ENCODE measurements at places on chromosomes 6 and 20. TPM values are rescaled to one million over a fixed set of nuclear protein-coding genes. Genes with fewer than 3 reads are reported as not detected.
A peak's percentile ranks its signal among the peaks of the same experiment; 100 is the strongest.

DNA sequence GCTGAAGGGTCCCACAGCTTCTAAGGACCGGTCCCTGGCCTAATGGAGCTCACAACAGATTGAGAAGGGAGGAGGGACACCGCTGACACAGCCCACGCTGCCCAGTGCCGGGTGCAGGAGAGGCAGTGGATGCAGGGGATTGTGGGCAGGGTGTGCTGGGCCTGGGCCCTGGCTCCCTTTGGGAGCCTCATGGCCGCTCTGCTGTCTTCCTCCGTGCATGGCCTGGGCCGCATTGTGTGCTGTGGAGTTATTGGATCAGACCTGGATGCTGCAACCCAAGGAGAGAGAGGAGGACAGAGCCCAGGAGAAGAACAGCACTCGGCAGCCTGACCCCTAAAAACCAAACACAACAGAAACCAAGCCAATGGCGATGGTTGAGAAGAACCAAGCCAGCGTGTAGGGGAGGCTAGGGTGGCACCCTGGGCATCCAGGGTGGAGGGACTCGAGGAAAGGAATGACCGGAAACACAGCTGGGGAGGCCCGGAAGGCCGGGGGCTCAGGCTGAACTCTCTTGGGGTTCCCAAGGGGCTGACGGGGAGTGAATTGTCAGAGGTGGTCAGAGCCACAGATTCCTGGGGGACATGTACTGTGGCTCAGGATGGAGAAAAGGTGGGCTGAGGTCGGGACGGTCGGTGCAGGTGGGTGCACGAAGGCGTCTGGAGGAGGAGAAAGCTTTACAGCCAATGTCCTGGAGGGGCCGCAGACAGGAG lies 41.0 kb downstream of the ERMARD start:
- H3K36me3 ChIP-seq, result no peaks in the 10 kb centered on the region
- H3K4me3 ChIP-seq, result no peak overlapping the region

- H3K4me3 ChIP-seq, result no peak overlapping the region
- no peaks in the 10 kb centered on the region for H3K4me1 ChIP-seq
- no peaks in the 10 kb centered on the region for H3K36me3 ChIP-seq
- DNase-seq, result no peak
- H3K27me3 ChIP-seq, result no peaks in the 10 kb centered on the region
These were observed 7.9 kb upstream of the EEF1E1 start for GRCh38 chr6:8110117-8110721.

DNA sequence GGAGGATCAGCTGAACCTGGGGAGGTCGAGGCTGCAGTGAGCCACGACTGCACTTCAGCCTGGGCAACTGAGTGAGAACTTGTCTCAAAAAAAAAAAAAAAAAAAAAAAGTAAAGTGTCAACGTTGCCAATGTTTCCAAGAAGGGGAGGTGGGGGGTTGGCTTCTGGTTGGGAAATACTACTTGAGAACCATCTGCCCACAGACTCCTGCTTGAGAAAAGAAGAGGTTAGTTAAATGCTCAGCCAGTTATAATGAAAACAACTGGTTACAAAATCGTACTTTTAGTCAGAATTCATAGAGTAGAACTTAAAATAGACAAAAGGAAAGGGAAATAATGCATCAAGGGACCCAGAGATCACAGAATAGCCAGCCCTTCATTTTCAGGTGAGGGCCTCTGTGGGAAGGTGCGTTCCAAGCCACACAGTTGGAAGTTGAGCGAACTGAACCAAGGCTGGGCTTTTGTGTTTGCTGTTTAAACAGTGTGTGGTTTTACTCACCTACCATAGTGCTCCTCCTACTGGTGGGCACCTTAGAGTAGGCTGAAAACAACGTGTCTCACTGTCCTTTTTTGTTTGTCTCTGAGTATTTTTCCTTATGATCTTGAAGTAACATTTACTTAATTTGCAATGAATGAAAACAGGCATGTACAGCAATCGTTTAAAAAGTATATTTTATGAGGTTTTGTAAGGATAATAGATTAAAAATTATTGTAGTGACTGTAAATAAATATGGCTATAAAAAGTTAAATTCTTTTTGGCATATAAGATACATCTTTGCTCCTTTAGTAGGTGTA lies 200.7 kb downstream of the BCAS1 start:
- H3K4me1 ChIP-seq, result peaks cover 86% of the 10 kb centered on the region
- no peaks in the 10 kb centered on the region for H3K27me3 ChIP-seq
- no peak overlapping the region for H3K4me3 ChIP-seq
- no peak overlapping the region for H3K27ac ChIP-seq
- no peaks in the 10 kb centered on the region for H3K36me3 ChIP-seq
- peak; percentile 78 for DNase-seq

DNA sequence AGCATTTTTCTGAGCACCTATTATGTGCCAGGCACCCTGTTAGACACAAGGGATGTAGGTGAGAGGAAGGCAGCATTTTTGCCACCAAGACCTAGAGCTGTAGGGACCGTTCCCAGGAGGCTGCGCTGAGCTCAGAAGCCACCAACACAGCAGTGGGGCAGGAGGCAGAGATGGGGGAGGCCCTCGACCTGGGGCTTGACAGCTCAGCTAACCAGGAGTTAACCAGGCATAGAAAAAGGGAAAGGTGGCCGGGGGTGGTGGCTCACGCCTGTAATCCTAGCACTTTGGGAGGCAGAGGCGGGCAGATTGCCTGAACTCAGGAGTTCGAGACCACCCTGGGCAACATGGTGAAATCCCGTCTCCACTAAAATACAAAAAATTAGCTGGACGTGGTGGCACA lies 29.5 kb downstream of the KIF25 start:
- no peak overlapping the region for H3K27ac ChIP-seq
- no peak for DNase-seq
- H3K4me3 ChIP-seq, result no peak overlapping the region
- no peaks in the 10 kb centered on the region for H3K4me1 ChIP-seq
- H3K36me3 ChIP-seq, result no peaks in the 10 kb centered on the region

- no peaks in the 10 kb centered on the region for H3K36me3 ChIP-seq
- no peaks in the 10 kb centered on the region for H3K4me1 ChIP-seq
- no peak overlapping the region for H3K4me3 ChIP-seq
- DNase-seq, result no peak
- H3K27me3 ChIP-seq, result no peaks in the 10 kb centered on the region
These were observed 650.7 kb downstream of the KIF16B start for GRCh38 chr20:15922556-15922955.

DNA sequence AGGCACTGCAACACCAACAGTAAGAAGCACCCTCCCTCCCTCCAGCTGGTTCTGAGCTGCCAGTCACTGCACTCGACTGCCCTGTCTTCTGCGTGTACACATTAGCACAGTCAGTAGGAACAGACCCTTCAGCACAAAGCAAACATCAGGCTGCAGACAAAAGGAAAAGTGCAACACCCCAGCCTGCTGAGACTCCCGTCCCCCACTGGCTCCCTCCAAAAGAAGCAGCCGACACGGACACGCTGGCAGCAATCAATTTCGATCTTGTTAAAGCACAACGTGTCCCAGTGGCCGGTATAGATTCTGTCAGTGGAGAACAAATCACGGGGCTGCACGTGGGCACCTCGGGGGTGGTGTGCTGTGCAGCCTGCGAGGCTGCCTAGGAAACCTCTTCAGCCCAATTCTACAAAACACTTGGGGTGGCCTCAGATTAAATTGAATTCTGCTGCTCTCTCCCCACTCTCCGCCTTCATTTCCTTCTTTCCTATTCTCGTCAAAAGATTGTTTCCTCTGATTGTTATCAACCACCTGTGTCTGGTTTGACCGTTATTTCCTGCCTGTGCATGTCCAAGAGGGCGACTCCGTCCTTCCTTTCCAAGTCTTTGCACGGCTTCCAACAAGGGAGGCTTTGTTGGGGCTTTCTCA lies 38.7 kb downstream of the TRAF3IP2 start:
- no peak overlapping the region for H3K4me3 ChIP-seq
- no peak overlapping the region for H3K27ac ChIP-seq
- peaks cover 10% of the 10 kb centered on the region for H3K36me3 ChIP-seq
- DNase-seq, result no peak
- no peaks in the 10 kb centered on the region for H3K27me3 ChIP-seq
- H3K4me1 ChIP-seq, result peaks cover 22% of the 10 kb centered on the region

GRCh38 chr6:51617751-51618150 lies 469.7 kb downstream of the PKHD1 start:
- DNase-seq, result no peak
- H3K4me3 ChIP-seq, result no peak overlapping the region
- H3K4me1 ChIP-seq, result no peaks in the 10 kb centered on the region
- no peaks in the 10 kb centered on the region for H3K27me3 ChIP-seq

- H3K4me1 ChIP-seq, result no peaks in the 10 kb centered on the region
- H3K4me3 ChIP-seq, result no peak overlapping the region
- H3K36me3 ChIP-seq, result no peaks in the 10 kb centered on the region
- no peak overlapping the region for H3K27ac ChIP-seq
These were observed 253.1 kb downstream of the FNDC1 start for GRCh38 chr6:159422041-159422984.

DNA sequence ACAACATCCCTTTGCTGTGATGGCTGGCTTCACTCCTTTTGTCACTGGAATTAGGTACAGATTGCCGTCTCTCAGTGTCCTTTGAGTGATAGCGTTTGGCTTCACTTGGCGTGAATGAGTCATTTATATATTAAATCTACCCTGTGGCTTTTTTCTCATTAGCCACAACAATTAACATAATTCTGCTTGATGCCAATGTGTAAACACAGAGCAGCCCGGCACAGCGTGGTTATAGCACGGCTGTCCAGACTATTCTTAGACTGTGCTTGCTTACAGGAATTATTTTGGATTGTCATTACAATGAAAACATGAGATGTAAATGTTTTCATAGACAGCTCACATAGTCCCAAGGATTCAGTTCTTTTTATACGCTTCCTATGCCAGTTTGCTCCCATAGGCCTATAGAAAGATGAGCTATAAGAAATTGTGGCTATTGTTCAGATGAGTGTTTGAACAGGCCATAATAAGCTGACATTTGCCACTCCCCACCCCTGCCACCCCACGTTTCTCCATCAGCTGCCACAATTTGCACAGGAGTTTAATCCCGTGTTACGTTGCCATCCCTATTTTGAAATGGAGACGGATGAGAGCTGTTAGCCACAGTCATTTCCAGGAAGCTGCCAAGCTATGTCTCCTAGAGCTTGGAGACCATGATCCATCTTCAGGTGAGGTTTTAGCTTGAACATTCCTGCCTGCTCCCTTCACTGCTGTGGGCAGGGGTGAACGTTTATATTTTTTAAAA lies 65.9 kb downstream of the PPP1R14C start:
- no peak for DNase-seq
- H3K4me3 ChIP-seq, result no peak overlapping the region
- H3K27ac ChIP-seq, result no peak overlapping the region
- no peaks in the 10 kb centered on the region for H3K4me1 ChIP-seq

- no peaks in the 10 kb centered on the region for H3K27me3 ChIP-seq
- H3K27ac ChIP-seq, result no peak overlapping the region
- H3K4me1 ChIP-seq, result peaks cover 4% of the 10 kb centered on the region
- no peaks in the 10 kb centered on the region for H3K36me3 ChIP-seq
- H3K4me3 ChIP-seq, result no peak overlapping the region
These were observed 144.7 kb upstream of the RPS6KA2 start for GRCh38 chr6:166771701-166772100.

ZNF311 gene
- total RNA-seq, result 0.73 TPM

GRCh38 chr6:16331384-16332174 lies 93.2 kb downstream of the GMPR start:
- H3K4me1 ChIP-seq, result peaks cover 13% of the 10 kb centered on the region
- DNase-seq, result peak; percentile 52
- H3K36me3 ChIP-seq, result no peaks in the 10 kb centered on the region
- no peak overlapping the region for H3K27ac ChIP-seq
- H3K27me3 ChIP-seq, result no peaks in the 10 kb centered on the region

DNA sequence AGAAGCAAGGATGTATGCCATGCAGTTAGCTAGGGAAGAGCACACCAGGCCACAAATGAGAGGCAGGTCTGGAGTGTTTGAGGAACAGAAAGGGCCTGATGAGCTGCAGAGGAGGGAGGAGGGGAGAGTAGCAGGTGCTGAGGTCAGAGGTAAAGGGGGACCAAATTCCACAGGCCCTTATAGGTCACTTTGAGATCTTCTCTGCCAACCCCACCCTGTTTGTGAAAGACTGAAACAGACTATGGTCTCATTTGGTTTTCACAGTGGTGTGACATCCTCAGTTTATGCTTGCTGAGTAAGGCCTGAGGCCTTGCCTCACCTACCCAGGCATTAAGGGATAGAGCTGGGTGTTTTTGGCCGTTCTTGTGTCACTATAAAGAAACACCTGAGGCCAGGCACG lies 187.7 kb upstream of the MYLIP start:
- no peaks in the 10 kb centered on the region for H3K4me1 ChIP-seq
- peaks cover 4% of the 10 kb centered on the region for H3K27me3 ChIP-seq
- H3K27ac ChIP-seq, result no peak overlapping the region
- no peak for DNase-seq
- H3K4me3 ChIP-seq, result no peak overlapping the region

CYP39A1 gene
- total RNA-seq, result not detected

DNA sequence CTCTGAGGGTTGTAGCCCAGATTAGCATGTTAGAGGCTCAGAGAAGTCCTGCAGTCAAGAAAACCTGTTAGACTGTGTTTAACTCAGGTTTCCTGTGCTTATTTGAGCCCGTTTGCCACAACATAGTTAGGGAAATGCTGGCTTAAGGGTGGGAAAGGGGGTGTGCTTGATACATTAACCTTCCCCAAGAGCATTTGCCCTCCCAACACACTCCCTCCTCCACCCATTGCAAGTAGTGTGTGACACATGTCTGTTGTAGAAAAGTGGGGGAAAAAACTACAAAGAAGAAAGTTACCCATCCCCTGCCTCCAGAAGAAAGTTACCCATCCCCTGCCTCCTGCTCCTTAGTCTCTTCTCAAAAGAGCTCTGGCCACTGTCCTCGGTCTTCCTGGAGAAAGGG lies 36.8 kb upstream of the MRPS18A start:
- DNase-seq, result no peak
- peak overlapping the region; percentile 43 for H3K27ac ChIP-seq
- H3K4me1 ChIP-seq, result peaks cover 26% of the 10 kb centered on the region
- peak overlapping the region; percentile 24 for H3K4me3 ChIP-seq

DNA sequence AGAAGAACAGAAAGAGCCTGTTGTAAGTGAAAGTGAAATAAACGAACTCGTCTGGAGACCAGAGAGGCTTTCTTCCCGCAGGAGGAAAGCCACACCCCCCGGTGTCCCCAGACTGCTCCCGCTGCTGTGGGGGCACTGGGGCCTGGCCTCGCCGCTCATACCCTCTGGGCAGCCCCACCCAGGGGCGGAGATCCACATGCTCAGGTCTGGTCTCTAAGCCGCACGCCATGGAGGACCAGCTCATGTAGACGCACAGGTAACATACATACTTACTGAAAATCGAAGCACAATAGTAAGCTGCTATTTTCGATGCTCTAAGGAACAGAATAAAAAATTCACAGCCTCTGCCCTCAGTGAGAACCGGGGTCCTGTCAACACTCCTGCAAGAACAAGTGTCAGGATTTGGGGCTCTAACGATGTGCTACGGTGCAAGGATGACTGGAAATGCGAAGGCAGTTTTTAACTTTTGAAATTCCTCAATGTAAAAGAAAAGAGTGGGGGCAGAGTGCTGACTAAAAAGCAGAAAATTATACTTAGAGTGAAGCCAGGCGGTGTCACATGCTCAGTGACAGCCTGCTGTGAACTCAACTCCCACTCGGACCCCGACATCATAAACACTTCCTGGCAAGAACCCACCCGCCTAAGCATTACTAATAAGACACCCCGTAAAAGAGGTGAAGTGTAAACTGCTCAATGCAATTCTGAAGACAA lies 110.5 kb downstream of the IRF4 start:
- H3K36me3 ChIP-seq, result no peaks in the 10 kb centered on the region
- no peaks in the 10 kb centered on the region for H3K27me3 ChIP-seq
- H3K27ac ChIP-seq, result peak overlapping the region; percentile 22
- peaks cover 47% of the 10 kb centered on the region for H3K4me1 ChIP-seq
- no peak for DNase-seq
